Psoas muscle (tissue), 8 donors: ENCODE measurements at places on chromosomes 12 and 14.
A peak's percentile ranks its signal among the peaks of the same experiment; 100 is the strongest.

DNA sequence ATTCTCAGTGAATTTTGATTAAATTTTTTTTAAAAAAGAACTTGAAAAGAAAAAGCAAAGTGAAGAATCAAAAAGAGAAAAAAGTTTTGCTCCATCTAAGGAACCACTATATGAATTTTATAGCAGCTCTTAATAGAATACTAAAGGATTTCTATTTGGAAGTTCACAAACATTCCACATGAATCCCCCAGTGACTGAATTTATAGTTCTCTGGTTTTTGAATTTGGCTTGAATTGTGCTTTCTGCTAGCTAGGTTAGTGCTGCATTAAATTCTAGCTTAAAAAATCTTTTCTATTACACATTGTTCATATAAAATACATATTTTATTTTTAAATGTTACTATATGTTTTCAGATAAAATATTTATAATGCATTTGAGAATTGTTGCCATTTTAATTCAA, 675.4 kb downstream of the RERGL start:
- DNase-seq: no peak

DNA sequence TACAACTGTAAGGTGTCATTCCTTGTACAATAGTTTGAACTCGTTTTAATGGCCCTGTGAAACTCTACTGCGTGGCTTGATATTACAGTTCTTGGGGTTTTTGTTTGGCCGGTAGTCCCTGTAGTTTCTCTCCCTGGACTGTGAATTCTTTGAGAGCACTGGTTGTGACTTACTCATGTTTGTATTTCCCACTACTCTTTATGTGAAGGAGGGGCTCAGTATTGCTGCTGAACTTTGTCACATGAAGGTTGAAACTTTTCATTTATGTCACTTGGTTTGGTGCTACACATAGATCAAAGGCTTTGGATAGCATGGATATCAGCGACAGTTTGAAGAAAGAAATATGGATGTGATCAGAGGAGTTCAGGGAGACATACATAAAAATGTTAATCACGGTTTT, 1.5 kb upstream of the POU6F1 start:
- no peak for DNase-seq

GRCh38 chr12:113276306-113276705, 55.0 kb downstream of the TPCN1 start:
- DNase-seq: peak; percentile 9

DNA sequence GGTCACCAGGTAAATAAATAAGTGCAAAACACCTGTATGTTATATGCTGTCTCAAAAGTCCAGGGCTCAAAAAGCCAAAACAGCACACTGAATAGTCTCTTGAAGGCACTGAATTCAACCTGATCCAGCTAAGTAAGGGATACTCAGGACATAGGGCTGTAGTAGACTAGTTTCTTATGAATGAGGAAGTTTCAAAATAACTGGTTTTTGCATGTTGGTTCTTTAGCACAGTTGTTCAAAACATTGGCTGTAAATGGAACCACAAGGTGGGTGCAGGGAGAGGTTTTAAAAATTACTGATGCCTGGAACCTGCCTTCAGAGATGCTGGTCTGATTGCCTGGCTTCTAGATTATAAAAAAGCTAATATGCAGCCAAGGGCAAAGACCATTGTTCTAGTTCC, 34.1 kb downstream of the NDUFA12 start:
- no peak for DNase-seq

- no peak for DNase-seq
Measured at GRCh38 chr12:72030277-72030676, 91.6 kb downstream of the TPH2 start.

- no peak for DNase-seq
Measured at GRCh38 chr14:100653409-100653808, 66.2 kb upstream of the BEGAIN start.

DNA sequence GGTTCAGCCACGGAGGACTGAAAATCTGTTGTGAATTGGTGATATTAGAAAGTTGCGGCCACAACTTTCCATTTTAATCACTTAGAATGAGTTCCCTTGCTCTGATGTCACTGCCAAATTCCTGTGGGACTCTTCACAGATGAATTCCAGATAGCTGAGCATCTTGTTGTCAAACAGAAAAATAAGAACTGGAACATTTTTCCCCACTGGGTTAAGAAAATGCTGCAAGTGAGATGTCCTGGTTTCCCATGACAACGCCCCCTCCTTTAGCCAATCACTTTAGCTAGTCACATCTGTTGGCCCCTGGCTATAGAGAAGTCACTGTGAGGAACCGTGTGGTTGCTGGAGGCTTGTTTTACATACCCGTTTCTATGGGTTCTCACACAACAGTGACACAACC, 135.9 kb downstream of the KTN1 start:
- peak; percentile 23 for DNase-seq

GRCh38 chr14:20617138-20618003, 24.1 kb downstream of the OR6S1 start:
- no peak for DNase-seq

- no peak for DNase-seq
Measured at GRCh38 chr12:62800707-62801400, 134.1 kb downstream of the PPM1H start.

GRCh38 chr14:35384455-35385041, 20.0 kb downstream of the NFKBIA start:
- peak; percentile 91 for DNase-seq

DNA sequence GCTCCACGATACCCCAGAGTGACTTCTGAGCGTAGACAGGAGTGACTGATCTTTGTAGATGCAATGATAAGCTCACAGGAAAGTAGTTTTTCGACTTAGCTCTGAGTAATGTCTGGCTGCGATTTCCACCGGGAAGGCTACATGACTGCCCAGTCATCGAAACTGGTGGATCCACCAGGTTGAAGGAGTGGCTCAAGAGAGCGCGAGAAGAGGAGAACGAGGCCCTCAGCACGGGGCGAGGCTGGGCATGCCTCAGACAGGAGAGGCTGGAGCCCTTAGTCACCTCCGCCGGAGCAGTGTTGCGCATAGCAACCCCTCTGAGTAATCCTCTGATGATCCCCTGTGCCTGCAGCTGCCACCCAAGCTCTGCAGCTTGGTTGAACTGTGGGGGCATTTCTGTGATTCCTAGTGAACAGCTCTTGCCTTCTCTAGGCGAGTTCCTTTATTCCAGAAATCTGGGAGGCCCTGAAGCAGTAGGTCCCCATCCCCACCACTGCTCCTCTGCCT, 25.6 kb downstream of the ELK3 start:
- no peak for DNase-seq

GRCh38 chr14:77151245-77151644, 9.7 kb upstream of the ZDHHC22 start:
- no peak for DNase-seq

- no peak for DNase-seq
Measured at GRCh38 chr12:111157486-111157885, 211.4 kb downstream of the PHETA1 start.

- peak; percentile 96 for DNase-seq
Measured at GRCh38 chr14:23006544-23007419, 3.2 kb downstream of the C14orf93 start.

GRCh38 chr12:52971679-52972329, 22.9 kb downstream of the KRT18 start:
- no peak for DNase-seq

DNA sequence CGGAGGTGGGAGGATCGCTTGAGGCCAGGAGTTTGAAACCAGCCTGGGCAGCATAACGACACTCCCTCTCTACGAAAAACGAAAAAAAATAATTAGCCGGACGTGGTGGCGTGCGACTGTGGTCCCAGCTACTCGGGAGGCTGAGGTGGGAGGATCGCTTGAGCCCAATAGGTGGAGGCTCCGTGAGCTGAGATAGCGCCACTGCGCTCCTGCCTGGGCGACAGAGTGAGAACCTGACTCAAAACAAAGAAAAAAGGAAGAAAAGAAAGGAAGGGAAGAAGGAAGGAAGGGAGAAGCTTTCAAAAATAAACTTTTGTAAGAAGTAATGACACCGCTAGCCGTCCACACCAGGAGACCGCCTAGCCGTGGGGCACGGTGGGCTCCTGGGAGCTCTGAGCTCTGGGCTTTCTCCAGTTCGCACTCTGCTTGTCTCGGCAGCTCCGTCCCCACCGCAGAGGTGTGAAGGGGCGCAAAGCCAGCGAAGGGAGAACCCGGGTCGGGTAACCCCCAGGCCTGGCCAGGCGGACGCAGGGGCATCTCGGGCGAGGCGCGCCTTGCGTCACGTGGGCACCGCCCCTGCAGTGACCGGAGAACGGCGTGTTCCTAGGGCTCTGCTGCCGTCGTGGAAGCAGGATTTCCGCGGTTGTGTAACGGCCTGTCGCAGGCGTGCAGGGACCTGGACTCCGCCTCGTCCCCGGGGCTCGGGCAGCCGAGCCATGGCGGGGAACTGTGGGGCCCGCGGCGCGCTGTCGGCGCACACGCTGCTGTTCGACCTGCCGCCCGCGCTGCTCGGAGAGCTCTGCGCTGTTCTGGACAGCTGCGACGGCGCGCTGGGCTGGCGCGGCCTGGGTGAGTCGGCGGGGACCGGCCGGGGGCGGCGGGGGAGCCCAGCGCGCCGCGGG, at the start of gene IRAK3:
TSS of gene IRAK3 (plus strand) at position 631 of the 902 bp plus-strand sequence. CDS start at position 717, 86 bp downstream.
- peak; percentile 93 for DNase-seq

- no peak for DNase-seq
Measured at GRCh38 chr12:113961921-113962710, 4.0 kb downstream of the RBM19 start.

DNA sequence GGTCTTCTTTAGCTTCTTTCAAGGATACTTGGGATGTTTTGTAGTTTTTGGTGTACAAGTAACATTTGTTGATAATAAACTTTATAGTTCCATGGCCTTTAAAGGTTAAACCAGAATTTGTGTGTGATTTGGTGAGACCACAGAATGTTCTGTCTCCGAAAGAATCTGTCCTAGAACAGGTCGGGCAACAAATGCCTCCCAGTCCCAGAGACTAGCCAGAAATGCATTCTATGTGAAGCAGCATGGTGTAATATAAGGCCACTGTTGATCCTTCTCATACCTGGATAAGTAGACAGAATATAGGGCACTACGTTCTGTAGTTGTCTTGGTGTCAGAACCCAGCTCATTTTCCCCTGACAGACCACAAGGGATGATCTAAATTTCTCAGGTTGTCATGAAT, 10.0 kb downstream of the STYK1 start:
- no peak for DNase-seq

GRCh38 chr12:80716696-80717469, at the start of gene MYF5:
Gene MYF5, plus strand, starts transcription at chr12:80716912. Its CDS starts 152 bp downstream, at chr12:80717064.
- peak; percentile 44 for DNase-seq

DNA sequence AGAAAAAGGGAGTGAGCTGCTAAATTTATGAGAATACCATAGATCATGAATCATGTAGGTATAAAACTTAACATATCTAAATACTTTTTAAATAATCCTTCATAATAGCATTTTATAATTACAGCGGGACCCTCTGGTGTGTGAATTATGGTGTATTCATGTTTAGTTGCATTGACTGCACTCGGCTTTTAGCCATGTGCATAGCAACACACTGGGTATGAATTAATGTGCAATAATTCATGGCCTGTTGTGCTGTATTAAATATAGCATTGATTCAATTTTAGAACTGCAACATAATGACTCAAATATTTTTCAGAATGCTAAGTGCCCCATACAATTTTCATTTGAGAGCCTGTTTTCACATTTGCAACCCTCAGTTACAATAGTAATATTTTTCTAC, 249.6 kb upstream of the G2E3 start:
- no peak for DNase-seq

GRCh38 chr12:32615441-32615840, 63.7 kb upstream of the DNM1L start:
- no peak for DNase-seq

DNA sequence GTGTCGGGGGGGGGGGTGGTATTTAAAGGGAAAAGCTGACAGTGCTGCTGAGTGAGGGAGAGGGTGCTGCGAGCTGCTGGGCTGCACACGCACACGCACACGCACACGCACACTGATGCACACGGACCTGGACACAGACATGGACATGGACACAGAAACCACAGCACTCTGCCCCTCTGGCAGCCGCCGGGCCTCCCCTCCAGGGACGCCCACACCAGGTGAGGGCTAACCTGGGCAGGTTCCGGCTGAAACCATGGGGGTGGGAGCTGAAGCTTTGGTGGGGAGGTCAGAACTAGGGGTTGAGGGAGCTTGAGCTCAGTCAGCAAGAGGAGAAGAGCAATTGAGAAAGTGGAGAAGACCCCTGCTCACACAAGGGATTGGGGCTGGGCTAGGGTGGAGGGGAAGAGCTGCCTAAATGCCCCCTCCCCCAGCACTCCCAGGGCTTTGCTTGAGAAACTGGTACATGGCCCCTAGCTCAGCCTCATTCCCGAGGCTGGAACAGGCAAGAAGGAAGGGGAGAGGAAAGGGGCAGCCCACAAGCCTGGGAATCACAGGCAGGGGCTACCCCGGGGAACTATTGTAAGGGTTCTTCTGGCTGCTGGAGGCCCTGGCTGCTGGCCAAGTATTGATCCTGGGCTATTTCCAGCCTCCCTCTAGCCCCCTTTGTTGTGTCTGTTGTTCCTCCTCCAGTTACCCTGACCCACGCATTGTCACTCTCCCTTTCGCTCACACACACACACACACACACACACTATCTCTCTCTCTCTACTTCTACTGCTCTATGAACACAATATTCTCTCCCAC, at the start of gene REM2:
TSS of gene REM2 (plus strand) at position 50 of the 804 bp plus-strand sequence. CDS start at position 116, 66 bp downstream.
- DNase-seq: no peak

DNA sequence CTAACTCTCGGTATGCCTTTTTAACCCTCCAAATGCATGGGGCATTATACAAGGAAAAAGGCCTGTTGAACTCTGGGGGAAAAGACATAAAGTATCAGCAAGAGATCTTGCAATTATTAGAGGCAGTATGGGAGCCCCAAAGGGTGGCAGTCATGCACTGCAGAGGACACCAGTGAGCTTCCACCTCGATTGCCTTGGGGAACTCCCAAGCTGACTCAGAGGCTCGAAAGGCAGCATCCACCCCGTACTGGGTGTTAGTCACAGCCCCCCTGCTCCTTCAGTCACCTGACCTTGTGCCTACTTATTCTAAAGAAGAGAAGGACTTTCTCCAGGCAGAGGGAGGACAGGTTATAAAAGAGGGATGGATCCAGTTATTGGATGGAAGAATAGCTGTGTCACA, 781.4 kb upstream of the TMEM132C start:
- DNase-seq: no peak

- DNase-seq: peak; percentile 71
Measured at GRCh38 chr14:76829650-76830421, 3.6 kb downstream of the LRRC74A start.

DNA sequence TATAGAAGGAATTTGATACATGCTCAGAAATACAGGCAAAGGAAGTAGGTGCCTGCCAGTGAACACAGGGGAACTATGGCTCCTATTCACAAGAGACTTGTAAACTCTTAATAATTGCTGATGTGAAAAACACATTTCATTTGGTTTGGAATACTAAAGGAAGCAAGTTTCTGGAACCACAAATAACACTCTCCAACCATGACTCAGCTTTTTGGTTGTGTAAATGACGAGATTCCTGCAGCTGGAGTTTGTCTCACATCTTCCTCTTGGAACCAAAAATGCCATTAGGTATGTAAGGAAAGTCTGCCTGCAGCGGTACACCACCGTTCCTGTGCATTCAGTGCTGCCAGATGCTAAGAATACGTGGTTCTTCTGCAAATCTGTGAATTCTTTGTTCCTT, 4.5 kb upstream of the OR11H6 start:
- no peak for DNase-seq

- no peak for DNase-seq
Measured at GRCh38 chr14:101834397-101834796, 72.9 kb downstream of the PPP2R5C start.

GRCh38 chr14:89356496-89356895, 60.5 kb downstream of the FOXN3 start:
- DNase-seq: no peak

GRCh38 chr14:46198676-46199075, 452.9 kb downstream of the RPL10L start:
- no peak for DNase-seq
